ENCODE measurements at places on chromosomes 2 and 18.

DNA sequence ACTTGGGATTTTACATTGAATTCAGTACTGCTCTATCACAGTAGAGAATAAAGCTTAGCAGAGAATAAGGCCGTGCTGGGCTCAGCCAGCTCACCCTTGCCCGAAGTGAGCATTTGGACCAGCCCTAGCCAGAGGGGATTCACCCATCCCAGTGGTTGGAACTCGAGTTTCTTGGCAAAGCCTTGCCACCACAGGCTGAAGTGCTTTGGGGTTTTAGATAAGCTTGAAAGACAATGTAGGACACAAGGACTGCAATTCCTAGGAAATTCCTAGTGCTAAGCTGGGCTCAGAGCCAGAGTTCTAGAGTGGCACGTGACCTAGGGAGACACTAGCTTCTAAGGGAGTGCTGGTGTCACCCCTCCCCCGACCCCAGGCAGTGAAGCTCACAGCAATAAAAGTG, 28.0 kb downstream of the SERPINB11 start:
- DNase-seq, result no peak

- no peak for DNase-seq
These were observed 23.3 kb downstream of the SPTBN1 start for GRCh38 chr2:54479424-54479823.

DNA sequence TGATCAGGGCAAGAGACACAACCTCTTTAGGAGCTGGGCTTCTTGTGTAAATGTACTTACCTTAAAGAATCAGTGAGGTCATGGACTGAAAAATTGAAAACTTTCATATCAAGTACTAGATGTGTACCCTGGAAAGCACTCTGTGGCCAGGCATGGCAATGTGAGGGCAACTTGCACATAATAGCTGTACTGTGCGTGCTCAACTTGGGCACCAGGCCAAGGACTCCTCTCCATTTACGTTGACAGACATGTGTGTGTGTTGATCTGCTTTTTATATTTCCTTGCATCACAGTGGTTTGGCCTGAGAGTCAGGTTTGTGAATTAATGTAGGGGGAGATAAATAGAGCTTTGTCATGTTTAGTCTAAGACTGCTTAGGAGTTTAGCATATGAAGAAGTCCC, 669.5 kb upstream of the REG3G start:
- no peak for DNase-seq

DNA sequence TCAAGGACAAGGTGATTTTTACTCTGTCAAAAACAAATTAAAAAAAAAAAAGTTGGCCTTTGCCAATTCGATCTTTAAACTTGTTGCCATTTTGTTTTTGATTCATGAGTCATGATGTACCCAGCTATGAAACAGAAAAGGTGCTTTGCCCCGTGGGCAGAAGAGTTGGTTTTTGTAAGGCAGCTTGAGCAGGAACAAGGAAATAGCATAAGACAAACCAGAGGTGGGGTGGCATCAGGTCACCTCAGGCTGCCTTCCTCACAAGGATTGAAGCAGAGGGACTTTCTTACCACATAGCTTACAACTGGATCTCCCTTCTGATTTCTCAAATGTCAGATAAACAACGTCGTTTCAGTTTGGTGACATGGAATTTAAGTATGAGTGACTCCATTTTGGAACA, 123.8 kb downstream of the ARL4C start:
- DNase-seq, result no peak

DNA sequence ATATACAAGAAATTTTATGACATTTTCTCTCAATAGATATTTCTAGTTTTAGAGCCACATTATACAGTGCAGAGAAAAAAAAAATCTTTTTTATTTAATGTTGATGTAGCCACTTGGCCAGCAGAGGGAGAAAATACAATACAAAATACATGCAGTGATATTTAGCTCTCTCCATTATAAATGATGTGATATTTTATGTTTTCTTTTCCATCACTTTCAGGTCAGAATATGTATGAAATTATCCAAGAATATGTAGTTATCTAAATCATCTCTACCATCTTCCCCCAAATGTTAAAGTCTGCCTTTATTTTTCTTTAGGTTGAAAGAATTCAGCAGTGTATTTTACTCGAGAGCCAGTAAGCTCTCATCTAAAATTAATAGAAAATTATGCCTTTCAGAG, 533.6 kb upstream of the FSHR start:
- peak; percentile 30 for DNase-seq

- DNase-seq, result no peak
These were observed 89.8 kb upstream of the KCNH7 start for GRCh38 chr2:162928356-162928755.

DNA sequence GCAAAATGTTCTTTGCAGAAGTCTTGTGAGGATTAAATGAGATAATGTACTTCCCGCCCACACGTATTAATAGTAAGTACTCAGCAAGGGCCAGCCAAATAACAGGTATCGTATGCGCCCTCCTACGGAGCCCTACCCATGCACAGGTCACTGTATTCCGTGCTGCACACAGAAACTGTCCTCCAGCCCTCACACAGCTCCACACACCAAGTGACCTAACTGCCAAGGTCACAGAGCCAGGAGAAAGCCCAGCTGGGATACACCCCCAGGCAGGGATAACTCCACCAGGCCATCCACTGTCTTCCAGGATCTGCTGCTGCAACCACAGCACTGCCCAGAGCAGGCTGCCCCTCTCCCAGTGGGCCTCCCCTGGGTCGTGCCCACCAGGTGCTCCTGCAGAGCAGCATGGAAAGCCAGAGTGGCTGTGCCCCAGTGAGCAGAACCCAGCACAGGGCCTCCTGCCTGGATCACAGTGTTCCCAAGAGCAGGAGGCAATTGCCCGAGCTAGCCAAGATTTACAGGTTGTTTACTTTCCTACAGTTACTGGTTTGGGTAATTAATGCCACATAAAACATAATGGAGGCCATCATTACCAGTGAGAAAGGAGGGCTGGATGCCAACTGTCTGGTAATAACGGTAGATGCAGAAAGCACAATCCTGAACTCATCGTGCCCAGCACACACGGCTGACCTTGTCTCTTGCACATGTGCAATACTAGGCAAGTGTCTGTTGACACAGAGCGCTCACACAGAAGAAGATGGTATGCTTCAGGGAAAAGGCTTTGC, 24.4 kb downstream of the TFCP2L1 start:
- DNase-seq, result no peak

DNA sequence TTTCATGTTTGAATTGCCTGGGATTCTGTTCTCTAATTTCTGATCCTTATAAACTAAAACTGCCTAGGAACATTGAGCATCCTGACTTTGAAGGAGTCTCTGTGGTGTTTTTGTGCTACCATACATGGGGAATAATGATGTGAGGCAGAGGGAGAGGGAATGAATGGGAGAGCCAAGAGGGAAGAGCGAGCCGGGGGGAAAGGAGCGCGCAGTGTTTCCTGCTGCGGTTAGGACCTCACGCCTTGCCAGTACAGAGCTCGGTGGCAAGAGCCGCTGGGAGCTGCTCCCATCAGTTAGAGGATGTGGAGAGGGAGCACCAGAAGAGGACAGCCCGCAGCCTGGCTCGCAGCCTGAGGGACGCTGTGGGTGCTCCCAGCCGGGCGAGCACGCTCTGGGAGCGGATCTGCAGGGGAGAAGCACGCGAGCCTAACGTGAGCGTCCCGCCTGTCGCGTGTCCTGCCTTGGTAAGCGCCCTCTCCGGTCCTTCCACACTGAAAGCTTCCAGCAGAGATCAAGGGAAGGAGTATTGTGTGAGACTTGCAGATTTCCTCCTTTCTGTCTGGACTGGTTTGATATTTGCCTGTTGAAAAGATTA, 114.7 kb downstream of the FAM210A start:
- DNase-seq, result peak; percentile 9

DNA sequence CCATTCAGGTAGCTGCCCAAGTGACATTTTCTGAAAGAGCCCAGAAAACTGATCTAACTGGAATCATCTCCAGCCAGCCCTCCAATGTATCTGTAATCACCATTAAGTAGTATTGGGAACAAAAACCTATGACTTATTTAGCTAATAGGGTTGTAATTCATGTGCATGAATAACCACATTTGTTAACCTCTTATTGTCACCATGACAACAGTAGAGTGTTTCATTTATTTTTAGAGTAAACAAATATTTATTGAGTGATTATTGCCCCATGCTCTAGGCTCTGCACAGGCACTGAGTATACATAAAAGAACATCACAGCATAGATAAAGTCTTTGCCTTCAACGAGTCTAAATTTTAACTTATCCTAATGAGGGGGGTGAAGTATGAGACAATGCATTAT, 265.4 kb upstream of the UBE2E3 start:
- no peak for DNase-seq

DNA sequence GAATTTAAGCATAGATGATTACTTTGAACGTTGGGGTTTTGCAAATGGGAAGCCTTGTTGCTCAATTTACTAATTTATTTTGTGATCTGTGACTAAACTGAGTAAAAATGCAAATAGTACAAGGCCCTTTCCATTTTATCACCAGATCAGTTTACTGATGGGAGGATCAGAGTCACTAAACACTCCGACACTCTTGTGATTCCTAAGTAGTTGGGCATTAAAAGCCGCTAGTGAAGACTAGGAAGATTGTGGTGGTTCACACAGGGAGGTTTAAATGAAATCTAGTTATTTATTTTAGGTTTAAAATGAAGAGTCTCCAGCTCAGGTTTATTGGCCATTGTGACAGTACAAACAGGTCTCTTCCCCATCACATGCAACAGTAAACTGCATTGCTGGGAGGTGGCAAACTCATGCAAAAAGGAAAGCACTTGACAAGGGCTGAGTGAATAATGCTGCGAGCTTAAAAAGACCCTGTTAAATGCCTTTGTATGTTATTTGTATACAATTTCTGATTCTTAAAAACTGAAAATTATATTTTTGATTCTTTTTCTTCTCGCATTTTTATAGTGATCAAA, 394.8 kb upstream of the FANCL start:
- no peak for DNase-seq

DNA sequence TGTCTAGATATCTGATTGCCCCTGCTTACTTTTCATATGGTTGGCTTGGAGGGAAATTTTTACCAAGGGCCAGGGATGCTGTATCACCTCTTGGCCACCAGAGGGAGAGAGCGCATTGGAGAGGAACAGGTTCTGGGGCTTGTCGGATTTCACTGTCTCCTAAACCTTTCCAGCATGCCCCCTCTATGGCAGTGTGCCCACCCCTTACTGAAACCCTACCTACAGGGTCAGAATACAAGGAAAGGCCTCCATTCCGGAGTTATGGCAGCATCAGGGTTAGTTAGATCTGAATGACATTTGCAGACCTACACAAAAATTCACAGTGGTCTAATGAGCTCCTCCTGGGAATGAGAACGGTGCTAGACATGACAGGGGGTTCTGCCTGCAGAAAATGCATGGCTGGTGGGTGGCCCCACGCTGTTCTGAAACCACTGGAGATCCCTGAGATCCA, 5.8 kb downstream of the SLC14A2 start:
- DNase-seq, result peak; percentile 39

DNA sequence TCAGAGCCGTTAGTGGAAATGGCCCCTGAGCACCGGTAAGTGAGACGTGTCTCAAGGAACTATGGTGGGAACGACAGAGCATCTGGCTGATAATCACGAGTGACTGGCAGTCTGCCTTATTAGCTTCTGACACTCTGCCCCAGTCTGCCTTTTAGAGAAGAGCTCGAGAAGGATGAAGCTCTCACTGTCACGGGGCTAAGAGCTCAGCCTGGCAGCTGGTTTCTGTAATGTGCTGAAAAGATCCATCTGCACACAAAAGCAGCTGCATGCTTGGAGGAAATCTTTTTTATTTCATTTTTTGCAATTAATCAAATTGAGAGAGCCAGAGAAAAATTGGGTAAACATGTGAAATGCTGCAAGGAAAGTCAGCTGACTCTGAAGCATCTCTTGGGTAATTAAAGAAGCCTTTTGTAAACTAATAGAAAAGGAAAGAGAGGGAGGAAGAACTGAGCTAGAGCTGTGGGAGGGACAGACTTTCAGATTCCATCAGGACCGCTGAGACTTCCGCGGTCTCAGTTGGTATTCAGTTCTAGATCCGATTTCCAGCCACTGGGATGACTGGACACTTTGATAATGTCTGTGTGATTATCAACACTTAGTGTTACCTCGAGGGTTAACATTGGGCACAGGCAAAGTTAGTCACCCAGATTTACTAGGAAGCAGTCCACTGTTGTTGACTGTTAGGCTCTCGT, 24.4 kb downstream of the MBP start:
- DNase-seq, result no peak

GRCh38 chr2:101113441-101114267, 37.5 kb downstream of the TBC1D8 start:
- DNase-seq, result no peak

- DNase-seq, result peak; percentile 90
These were observed 35.4 kb downstream of the ANKRD29 start for GRCh38 chr18:23627321-23627720.

DNA sequence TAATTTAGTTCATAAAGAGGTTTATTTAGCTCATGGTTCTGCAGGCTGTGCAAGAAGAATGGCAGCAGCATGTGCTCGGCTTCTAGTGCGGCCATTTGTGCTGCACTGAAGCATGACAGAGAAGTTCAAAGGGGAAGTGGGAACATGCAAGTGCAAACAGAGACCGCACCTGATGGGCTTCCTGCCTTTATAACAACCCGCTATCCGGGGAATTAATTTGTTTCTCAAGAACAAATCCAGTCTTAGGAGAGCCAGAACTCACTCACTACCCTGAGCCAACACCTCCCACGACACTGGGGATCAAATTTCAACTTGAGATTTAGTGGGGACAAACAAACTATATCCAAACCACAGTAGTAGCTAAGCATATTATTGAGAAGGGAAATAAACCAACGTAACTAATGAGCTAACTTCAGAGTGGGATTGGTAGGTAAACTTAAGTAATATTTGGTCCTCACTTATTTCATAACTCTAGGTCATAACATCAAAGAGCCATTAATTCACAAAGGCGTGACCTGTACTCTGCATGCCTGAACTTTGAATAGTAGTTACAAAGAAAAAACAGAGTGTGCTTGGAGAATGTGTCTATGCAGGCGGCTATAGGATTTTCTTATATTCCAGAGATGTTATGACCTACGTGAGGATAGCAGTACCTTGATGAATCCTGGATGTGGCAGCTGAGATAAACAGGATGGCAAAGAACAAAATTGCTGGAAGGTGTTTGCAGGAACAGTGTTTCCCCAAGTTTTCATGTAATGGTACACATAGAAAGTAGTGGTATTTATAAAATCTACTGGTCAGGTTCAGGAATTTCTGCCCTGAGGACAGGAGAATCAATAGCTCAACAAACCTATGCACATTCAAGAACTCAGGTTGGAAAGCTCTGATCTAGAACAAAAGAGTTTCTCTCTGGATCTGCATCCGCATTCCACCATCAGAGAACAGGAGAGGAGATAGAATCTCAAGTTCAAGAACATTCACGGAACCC, 845.9 kb upstream of the ID2 start:
- DNase-seq, result no peak

- DNase-seq, result peak; percentile 42
These were observed 681.3 kb downstream of the ADCYAP1 start for GRCh38 chr18:1585881-1586488.

- DNase-seq, result no peak
These were observed 202.3 kb downstream of the SP3 start for GRCh38 chr2:173762864-173763263.

DNA sequence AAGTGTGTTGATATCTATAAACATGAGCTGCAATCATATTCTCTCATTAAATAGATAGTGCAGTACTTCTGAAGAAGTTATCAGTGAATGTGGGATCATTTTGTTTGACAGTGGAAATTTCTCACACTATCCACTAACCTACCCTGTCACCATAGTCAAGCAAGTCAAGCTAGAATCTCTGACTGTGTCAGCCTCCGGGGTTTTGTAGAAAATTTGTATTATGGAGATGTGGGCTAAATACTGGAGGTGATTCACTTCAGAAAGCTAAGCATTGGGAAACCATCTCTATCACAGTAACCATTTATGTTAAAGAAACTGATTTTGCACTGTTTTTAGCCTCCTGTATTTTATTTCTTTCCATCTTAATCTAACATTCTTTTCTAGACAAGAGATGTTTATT, 126.6 kb upstream of the CREB1 start:
- no peak for DNase-seq

GRCh38 chr2:72917877-72918553, 696 bp downstream of the EMX1 start:
- no peak for DNase-seq
